ENCODE measurements at places on chromosomes 1 and 21. TPM values are rescaled to one million over a fixed set of nuclear protein-coding genes. Genes with fewer than 3 reads are reported as not detected.

The KIF21B gene
- 5.2 TPM for total RNA-seq

The SMPDL3B gene
- total RNA-seq = 0.34 TPM

The RGS4 gene
- total RNA-seq = 167 TPM

The MYOC gene
- not detected for total RNA-seq

The PERM1 gene
- total RNA-seq = not detected

The GART gene
- 162 TPM for total RNA-seq

The AMY1A gene
- total RNA-seq = not detected

The CFHR1 gene
- total RNA-seq = not detected

GRCh38 chr1:72060466-72061245 is 221.7 kb downstream of the NEGR1 start:
- no peak for DNase-seq

DNA sequence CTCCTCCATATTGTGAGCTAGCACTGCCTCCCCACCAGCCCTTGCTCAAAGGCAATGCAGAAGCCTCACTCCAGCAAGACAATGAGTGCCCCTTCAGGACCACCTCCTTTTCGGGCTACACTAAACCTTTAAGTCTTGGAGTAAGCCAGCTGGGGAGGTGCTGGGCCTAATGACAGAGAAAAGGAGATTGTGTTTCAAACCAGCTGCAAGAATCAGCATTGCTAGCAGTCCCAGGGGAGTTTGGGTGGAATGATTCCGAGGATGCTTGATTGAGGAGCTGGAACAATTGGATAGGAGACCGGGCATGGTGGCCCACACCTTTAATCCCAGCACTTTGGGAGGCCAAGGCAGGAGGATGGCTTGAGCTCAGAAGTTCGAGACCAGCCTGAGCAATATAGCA is 54.1 kb upstream of the GPR37L1 start:
- no peak for DNase-seq

DNA sequence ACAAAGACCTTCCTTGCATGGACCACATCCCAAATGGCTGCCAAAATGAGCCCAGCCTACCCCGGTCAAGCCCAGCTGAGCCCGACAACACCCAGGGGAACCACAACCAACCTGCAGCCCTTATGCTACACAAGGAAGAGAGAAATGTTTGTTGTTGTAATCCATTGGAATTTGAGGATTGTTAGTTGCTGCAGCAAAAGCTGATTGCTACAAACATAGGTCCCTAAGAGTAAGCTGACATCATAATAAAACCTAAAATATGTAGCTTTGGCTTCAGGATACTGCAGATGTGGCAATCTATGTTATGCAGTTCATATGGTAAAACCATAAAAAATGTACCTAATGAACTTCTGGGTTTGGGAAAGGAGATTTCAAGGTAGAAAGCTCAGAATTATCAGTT is 65.5 kb upstream of the DNAH14 start:
- DNase-seq = no peak

GRCh38 chr1:176206006-176206960 is 803 bp downstream of the COP1 start:
- DNase-seq = peak; percentile 40

GRCh38 chr21:36718951-36719501 is 20.1 kb downstream of the SIM2 start:
- no peak for DNase-seq

DNA sequence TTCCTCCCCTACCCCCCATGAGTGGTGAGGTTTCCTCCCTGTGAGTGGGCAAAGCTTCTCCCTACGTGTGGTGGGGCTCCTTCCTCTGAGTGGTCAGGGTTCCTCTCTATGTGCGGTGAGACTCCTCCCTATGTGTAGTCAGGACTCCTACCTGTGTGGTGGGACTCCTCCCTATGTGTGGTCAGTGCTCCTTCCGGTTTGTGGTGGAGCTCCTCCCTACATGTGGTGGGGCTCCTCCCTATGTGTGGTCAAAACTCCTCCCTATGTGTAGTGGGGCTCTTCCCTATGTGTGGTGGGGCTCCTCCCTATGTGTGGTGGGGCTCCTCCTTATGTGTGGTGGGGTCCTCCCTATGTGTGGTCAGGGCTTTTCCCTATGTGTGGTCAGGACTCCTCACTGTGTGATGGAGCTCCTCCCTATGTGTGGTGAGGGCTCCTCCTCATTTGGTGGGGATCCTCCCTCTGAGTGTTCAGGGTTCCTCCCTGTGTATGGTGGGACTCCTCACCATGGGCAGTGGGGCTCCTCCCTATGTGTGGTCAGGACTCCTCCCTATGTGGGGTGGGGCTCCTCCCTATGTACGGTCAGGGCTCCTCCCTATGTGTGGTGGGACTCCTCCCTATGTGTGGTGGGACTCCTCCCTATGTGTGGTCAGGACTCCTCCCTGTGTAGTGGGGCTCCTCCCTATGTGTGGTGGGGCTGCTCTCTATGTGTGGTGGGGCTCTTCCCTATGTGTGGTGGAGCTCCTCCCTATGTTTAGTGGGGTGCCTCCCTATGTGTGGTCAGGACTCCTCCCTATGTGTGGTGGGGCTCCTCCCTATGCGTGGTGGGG is 29.1 kb downstream of the PRSS38 start:
- DNase-seq = no peak

- no peak for DNase-seq
Observed at GRCh38 chr1:196438329-196438728, 169.9 kb downstream of the KCNT2 start.

DNA sequence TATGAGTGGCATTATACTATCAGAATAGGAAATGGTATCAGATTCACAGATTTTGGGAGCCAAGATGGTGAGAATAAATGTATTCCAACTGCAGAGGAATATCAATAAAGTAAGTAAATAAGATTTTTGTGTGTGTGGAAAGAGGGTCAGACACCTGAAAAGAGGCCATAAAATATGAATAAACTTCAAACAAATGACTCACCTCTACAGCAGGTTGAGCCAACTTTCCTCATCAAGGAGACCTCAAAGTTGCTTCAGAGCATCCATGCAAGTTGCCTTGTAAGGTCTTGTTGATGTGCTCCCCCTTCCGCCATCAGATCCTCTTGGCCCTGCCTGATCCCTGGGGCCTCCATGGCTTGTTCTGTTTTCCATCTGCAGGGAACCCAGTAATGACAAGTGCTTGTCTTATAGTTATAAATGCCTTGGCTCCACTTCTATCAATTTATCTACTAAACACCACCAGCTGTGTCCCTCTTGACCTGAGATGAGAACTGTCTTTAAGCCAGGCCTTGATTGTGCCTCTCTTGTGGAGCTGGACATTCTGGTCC is 775.6 kb downstream of the LTN1 start:
- no peak for DNase-seq

GRCh38 chr1:205714190-205714905 is 34.0 kb upstream of the SLC45A3 start:
- no peak for DNase-seq

GRCh38 chr1:154466921-154467417 is 35.0 kb upstream of the TDRD10 start:
- DNase-seq = no peak

- peak; percentile 98 for DNase-seq
Observed at GRCh38 chr21:17454315-17455027, 58.4 kb upstream of the CXADR start.

DNA sequence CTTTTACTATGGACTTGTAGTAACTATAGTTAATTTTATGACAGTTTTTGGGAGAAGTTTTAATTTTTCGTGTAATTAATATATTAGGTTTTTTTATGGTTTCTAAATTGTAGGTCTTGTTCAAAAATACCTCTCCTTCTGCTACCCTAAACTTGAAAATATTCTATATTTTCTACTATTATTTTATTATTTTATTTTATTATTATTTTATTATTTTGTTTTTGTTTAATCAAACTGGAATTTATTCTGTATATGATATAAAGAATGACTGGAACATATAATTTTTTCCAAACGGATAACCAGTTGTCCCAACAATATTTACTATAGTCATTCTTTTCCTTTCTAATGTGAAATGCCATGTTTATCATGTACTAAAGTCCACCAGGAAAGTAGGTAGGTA is 17.1 kb upstream of the AGO4 start:
- no peak for DNase-seq

GRCh38 chr1:111507411-111508201 is 4.2 kb upstream of the ADORA3 start:
- peak; percentile 93 for DNase-seq

DNA sequence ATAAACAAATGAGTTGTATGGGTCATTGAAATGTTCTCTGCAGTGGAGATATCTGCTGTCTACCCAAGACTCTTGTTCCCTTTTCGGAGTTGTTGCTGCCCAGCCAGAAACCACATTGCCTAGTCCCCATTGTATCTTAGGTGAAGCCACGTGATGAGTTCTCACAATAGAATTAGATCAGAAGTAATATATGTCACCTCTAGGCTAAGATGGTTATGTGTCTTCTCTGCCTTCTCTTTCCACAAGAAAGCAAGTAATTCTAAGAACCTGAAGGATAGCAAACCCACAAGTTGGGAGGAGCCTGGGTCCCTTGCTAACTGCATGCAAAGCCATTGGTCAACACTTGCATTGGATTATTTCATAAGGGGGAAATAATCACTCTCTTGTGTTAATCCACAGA is 76.6 kb downstream of the ADCY10 start:
- no peak for DNase-seq

DNA sequence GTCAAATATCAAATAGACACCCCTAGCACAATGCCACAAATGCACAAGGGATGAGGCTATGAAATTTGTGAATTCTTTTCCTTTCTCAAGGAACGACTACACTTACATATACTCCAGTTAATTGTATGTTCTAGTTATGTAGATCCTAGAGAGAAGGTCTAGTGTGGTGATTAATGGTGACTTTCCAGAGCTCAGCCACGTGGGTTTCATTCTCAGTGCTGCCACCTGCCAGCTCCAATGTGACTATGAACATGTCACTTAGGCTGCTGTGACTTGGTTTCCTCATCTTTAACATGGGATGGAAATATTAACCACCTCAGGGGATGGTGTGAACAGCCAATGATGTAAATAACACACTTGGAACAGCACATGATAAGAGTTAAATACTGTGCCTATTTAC is 138.3 kb downstream of the APP start:
- peak; percentile 23 for DNase-seq

DNA sequence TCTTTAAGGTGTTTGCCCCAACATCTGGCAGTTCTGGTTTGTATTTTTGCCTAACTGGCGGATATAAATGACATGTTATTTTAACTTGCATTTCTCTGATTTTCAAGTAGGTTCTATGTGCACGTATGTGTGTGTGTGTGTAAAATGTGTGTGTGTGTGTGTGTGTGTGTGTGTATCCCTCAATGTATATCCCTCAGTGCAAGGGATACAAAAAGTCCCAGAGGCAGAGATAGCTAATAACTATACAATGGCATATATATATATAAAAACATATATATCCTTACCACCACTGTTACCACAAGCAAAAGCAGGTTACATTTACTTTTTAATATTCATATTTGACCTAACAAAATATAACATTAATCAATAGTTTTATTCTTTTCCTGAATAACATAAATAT is 95.0 kb upstream of the NR5A2 start:
- DNase-seq = no peak

GRCh38 chr1:21874778-21875547 is 62.1 kb downstream of the HSPG2 start:
- no peak for DNase-seq

DNA sequence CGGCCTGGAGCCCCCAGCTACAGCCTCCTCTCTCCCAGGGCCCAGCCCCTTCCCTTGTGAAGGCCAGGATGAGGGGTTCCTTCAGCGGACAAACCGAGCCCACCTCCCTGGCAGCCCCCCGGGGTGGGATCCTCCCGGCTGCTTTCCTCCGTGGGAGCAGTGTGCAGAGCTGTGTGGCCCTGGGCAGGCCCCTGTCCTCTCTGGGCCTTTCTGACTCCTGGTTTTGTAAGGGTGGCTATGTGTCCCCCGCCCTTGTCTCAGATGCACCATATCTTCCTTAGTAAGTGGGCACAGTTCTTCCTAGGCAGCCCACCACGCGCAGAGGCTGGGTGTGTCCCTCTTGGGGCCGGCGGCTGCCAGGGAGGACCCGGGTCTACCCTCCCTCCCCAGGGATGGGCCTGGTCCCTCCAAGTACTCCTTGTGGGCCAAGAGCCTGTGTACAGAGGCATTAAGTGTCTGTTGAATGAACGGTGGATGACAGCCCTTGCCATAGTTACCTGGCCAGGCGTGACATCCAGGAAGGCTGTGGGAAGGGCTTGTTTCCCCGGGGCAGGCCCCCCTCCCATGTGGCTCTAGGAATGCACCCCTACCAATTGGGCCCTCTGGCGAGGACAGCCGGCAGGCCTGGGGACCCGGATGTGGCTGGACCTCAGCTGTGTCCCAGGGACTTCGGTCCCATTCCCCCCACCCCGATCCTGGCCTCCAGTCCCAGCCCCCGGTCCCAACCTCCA is 3.8 kb downstream of the SMIM1 start:
- DNase-seq = no peak

DNA sequence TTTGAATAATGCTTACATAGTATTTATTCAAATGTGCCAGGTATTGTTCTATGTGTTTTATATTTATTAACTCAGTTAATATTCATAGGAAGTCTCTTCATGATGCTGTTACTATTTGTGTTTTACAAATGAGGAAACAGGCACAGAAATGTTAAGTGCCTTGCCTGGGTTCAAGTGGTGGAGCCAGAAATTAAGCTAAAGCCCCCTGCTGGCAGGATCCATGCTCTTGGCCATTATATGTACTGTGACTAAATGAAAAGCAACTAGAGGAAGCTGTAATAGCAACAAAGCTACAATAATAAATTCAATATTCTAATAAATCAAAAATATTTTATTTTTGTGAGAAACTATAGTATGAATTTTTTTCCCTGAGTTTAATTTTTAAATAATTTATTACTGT is 30.0 kb downstream of the IARS2 start:
- DNase-seq = no peak

DNA sequence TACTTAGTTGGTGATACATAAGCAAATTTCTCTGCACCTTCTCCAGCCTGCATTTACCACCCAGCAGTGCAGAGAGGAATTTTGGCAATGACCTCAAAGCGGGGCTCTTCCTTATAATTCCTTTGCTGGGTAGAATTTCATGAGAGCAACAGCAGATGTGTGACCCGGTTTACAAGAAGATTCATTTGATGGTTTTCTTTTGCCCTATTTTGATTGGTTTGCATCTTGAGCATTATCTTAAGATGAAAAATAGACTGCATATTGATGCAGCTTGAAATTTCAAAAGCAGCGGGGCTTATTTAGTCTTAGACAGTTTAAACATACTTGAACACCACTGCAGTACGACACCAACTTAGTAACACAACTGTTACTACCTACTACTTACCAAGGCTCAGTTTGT is 378.9 kb downstream of the TTLL7 start:
- no peak for DNase-seq

DNA sequence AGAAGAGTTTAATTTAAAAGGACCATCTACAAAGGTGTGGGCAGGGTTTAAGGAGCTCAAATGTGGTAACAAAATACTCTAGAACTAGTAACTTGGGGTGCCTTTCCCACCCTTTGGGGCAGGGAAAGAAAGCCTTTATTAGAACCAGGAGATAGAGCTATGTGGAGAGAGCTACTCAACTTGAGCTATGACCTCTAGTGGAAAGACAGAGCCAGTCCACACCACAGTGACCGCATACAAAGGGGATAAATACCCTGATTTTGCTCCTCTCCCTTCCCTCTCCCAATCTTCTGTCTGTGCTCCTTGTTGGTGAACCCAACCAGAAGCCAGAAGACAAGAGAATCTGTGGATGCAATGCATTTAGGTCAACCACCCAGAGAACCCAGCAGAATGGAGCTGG is 54.4 kb upstream of the JAK1 start:
- no peak for DNase-seq
